ENCODE measurements at places on chromosomes 1 and 21.

DNA sequence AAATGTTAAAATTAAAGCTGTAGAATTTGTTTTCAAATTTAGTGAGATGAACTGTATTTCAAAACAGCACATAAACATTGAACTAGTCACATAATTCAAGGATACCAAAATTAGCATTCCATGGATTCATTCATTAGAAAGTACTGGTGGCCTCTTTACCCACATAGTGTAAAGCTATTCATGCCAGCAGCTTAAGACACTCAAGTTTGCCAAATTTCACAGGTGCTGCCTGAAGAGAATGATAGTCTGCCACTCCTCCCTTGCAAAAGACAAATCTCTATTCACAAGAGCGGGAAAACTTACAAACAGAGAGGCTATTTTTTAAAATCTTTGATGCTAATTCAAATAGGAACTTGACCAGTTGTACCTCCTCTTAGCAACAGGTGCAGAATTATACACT lies 337.0 kb downstream of the BRINP3 start:
- DNase-seq, result no peak

- no peak for DNase-seq
These were observed 12.7 kb downstream of the FASLG start for GRCh38 chr1:172671591-172671990.

DNA sequence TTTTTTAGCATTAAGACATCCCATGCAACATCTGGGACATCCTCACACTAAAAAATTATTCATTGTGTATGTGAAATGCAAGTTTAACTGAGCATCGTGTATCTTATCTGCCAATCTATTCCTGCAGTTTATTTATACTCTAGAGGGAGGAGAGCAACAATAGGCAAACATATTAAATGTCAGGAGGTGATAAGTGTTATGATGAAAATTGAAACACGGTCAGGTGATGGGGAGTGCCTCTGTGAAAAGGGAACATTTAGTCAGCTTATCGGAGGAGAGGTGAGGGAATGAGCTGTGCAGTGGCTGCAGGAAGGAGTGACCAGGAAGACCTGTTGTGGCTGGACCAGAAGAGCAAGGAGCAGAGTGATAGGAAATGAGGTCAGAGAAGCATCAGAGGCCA lies 775 bp upstream of the EFCAB14 start:
- DNase-seq, result no peak

GRCh38 chr1:110053552-110054428 lies 16.7 kb downstream of the ALX3 start:
- no peak for DNase-seq

DNA sequence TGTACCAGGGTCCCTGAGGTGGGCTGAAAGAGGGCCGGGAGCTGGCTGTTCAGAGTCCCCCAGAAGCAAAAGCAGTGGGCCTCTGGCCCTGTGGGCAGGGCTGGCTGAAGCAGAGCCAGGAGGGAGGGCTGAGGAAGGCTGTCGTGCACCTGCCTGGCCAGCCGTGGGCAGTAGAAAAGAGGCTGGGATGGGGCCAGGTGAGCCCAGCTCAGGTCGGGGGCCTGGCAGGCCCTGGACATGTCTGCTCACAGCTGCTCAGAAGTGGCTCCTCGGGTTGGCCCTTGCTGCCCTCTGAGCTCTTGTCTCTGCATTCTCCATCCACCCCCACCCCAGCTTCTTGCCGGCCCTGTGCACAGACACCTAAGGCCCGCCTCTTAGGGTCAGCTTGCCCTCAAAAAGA lies 60.0 kb downstream of the TCP10L start:
- no peak for DNase-seq

DNA sequence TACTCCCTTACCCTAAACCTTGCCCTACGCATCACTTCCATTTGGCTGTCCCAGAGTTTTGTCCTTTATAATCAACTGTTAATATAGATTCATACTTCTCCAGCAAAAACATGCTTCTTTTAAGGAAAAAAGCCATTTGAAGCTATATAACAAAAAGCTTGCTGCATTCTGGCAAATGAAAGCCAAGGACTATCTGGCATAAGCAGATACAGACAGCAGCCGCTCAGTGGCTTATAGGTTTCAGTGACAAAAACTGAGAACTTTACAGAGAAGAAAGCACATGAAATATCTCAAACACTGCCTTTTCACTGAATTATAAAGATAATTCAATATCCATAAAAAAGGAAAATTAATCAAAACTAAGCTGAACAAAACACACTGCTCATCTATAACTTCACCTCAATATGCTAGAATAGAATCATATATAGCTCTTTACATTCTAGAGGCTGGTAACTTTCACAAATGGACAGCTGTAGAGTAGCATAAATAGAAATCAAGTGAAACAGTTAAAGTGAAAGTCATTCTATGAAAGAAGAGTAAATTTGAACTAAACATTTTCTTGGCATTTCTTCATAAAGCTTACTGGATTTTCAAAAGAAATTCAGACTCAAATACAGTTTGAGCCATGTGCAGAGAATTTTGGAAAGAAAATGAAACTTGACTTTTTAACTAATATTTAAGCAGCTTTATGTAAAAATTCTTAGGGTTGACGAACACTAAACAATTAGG lies 19.6 kb downstream of the CDC42BPA start:
- no peak for DNase-seq

- DNase-seq, result no peak
These were observed 27.5 kb downstream of the LRRC71 start for GRCh38 chr1:156947818-156948525.

- no peak for DNase-seq
These were observed 115.4 kb upstream of the HOOK1 start for GRCh38 chr1:59699227-59699847.

DNA sequence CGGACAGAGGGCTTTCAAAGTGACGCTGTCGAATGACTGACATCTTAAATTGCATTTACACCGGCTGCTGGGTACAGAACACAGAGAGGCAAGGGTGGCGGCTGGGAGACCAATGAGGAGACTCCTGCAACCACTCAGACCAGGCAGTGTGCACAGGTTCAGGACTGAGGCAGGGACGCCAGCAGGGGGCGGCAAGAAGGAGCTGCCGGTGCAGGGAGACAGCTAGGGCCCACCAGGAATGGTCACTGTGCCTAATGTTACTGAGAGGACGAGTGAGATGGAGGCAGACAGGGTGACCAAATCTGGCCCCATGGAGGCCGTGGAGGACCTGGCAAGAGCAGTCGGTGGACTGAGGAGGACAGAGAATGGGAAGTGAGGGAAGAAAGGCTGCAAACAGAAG lies 23.5 kb downstream of the GLIS1 start:
- DNase-seq, result no peak

DNA sequence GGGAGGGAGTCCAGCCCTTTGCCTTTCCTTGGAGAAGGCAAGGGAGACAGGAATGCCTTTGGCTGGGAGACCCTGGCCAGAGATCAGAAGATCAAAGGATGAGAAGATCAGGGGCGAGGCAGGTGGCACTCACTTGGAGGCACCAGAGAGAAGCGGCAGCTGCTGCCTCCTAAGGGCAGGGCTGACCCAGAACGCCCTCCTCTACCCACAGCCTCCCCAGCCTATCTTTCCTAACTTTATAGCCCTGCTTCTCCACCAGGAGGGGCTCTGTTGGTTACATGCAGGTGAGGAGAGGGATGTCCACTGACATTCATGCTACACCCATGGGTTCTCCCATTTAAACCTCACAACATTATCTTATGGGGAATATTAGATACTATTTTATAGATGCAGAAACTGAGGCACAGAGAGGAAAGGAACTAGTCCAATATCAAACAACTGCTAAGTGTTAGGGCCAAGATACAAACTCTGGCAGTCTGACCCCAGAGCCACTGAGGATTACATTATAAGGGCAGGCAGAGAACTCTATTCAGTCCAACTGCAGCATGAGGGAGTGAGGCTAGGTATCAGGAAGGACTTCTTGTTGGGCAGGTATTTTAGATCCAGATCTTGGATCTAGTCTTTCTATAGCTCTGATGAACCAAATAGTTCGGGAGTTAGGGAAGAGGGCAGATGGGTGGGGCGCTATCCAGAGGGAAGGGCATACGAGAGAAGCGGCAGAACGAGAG lies 19.9 kb downstream of the LGR6 start:
- DNase-seq, result no peak

DNA sequence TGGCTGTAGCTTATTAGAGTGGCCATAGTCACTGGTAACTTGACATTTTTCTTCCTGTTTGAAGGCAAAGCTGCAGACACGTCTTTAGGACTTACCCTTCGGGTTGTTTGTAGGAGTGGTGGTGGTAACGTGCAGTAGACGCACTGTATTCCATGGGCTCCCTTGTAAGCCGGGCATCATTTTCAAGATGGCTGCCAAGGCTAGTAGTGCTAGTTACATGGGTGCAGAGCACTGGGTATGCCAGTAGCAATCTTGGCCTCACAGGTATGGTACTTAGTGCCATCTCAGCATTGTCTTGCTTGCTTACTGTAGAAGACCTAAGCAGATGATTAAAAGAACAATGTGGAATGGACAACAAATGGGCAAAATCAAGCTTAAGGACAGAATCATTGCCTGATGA lies 1.9 kb downstream of the YBX1 start:
- DNase-seq, result no peak

DNA sequence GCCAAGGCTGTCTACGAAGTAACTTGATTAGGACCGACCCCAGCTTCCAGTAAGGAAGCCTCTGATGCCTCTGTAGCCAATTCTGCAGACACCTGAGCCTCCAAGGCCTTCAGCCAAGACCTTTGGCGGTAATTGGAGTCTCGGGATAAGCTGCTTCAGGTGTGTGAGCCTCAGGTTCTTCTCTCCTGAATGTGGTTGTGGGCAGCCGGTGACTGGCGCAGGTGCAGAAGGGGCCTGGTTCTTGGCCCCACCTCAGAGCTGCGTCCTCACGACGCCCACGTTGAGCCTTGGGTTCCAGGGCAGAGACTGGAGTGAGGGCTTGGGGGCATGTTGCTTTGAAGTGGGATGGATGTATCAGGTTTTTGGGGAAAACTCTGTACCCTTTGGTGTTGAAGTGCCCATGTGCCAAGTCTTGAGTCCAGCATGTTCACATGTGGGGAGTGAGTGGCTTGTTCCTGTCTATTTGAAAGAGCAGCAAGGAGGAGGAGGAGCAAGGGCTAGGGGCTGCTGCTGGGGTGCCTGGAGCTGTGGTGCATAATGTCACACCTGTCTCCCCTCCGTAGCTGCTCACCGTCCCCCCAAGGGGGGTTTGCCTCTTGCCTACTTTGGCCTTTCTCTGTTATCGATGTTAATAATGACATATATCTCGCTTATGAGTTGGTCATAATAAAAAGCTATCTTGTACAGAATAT lies 1.4 kb downstream of the PSEN2 start:
- no peak for DNase-seq

DNA sequence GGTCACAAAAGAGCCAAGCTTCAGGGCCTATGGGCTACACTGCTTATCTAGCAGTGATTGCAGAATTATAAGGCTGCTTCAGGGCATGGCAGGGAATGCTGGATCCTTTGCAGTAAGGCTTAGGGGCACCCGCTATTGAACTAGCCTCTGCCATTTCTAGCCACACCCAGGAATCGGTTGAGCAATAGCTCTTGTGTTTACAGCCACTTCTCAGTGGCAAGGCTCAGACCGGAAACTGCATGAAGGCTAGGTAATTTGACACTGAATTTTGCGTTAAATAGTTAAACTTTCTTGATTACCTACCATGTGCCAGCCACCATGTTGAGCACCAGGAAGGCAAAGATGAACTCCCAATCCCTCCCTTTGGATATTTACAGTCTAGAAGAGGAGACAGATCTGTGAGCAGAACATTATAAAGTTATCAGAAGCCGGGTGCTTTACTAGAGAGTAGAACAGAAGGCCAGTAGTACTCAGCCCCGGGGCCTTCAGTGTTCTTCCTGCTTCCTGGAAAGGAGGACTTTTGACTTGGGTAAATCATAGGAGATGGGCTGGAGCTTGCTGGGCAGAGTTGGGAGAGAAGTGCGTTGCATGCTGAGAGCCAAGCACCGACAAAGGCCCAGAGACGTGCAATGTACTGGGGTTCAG lies 98.6 kb upstream of the LPGAT1 start:
- no peak for DNase-seq

- no peak for DNase-seq
These were observed 412.3 kb upstream of the ESRRG start for GRCh38 chr1:217135569-217135915.

- no peak for DNase-seq
These were observed 113.8 kb downstream of the SYF2 start for GRCh38 chr1:25118546-25118945.

DNA sequence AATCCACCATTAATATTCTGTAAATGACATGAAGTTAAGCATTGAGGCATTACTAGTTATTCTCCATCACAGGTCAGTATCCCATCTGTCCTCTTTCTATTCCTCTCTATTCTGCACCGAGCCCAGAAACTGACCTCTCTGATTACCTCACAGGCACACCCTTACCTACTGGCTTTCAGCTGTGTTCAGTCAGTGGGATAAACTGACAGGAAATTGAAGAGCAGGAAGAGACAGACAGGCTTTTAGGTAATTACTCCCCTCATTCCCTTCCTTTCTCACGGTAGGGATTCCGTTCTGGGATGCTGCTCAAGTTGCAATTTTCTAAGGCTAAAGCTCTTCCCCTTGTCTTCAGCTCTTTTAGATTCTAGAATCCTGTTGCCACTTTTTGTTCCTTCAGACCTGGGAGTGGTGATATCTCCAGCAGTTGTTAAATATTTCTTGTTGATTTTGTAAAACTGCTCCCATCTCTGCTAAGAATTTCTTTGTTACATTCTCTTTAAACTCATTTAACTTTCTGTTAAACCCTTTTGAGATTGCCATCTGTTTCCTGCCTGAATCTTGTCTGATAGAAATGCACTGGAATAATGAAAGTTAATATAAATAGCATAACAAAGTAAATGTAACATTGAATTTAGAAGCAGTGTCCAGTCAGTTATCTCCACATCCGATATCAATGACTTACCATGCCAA lies 1063.4 kb downstream of the PLA2G4A start:
- DNase-seq, result no peak

- no peak for DNase-seq
These were observed 58.5 kb upstream of the SH3GLB1 start for GRCh38 chr1:86645851-86646250.

- no peak for DNase-seq
These were observed 333.9 kb upstream of the ADAMTS5 start for GRCh38 chr21:27300770-27301169.

GRCh38 chr1:209249785-209250440 lies 333.6 kb upstream of the CAMK1G start:
- DNase-seq, result no peak

DNA sequence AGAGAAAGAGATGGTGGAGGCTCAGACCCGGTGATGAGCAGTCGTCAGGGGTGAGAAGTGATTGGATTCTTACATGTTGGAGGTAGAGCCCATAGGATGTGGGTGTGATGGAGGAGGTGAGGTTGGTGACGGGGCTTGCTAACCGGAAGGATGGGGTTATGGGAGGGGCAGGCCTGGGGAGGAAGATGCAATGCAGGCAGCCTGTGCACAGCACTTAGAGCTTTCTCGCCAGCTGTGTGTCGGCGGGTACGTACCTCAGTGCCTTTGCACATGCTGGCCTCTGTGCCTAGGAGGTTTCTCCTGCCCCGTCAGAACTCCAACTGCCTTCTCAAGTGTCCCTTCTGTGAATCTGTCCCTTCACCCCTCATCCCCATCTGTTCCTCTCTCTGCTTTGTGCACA lies 2.9 kb upstream of the BSND start:
- no peak for DNase-seq

- DNase-seq, result no peak
These were observed 32.3 kb upstream of the ABCG1 start for GRCh38 chr21:42186591-42186990.

- no peak for DNase-seq
These were observed 379.2 kb upstream of the ADAMTS5 start for GRCh38 chr21:27346041-27346448.
